Mesangial cell (primary cell): ENCODE measurements at places on chromosomes 3 and 15. TPM values are rescaled to one million over a fixed set of nuclear protein-coding genes. Genes with fewer than 3 reads are reported as not detected.

DBR1 gene
- total RNA-seq: 8.9 and 11.7 TPM in 2 replicates

PIK3CA gene
- 9.1 and 11.2 TPM in 2 replicates for total RNA-seq

CPLX3 gene
- not detected in 2 replicates for total RNA-seq

FAM107A gene
- 0.13 and 0.16 TPM in 2 replicates for total RNA-seq

SRGAP3 gene
- total RNA-seq: 0.33 and 2.8 TPM in 2 replicates

DPPA2 gene
- total RNA-seq: not detected in 2 replicates

PYGO1 gene
- 2.1 and 4.4 TPM in 2 replicates for total RNA-seq

AQP9 gene
- total RNA-seq: not detected in 2 replicates

KBTBD13 gene
- not detected in 2 replicates for total RNA-seq

PLS1 gene
- 10.4 and 10.8 TPM in 2 replicates for total RNA-seq

GOLGA8J gene
- total RNA-seq: not detected in 2 replicates

CKMT1A gene
- total RNA-seq: 0.63 TPM in 1 of 2 replicates, not detected in the other

CATSPER2 gene
- total RNA-seq: 0.25 and 0.33 TPM in 2 replicates

SERPINI2 gene
- total RNA-seq: not detected in 2 replicates

ECE2 gene
- not detected in 2 replicates for total RNA-seq

PARP15 gene
- 0.25 TPM in 1 of 2 replicates, not detected in the other for total RNA-seq

PDE8A gene
- 9.3 and 11.2 TPM in 2 replicates for total RNA-seq

TMEM207 gene
- total RNA-seq: not detected in 2 replicates

GOLGA8B gene
- total RNA-seq: 8.3 and 25.5 TPM in 2 replicates

CCR9 gene
- under 0.01 TPM in 1 of 2 replicates, not detected in the other for total RNA-seq

NTRK3 gene
- total RNA-seq: 0.13 TPM in 1 of 2 replicates, not detected in the other

CACNA2D2 gene
- 0.16 and 1.1 TPM in 2 replicates for total RNA-seq

MYLK gene
- 98.6 and 155 TPM in 2 replicates for total RNA-seq

KNG1 gene
- total RNA-seq: not detected in 2 replicates

LRRC34 gene
- total RNA-seq: 1.1 and 4.6 TPM in 2 replicates

TBC1D23 gene
- total RNA-seq: 10.9 and 12.7 TPM in 2 replicates

RUBCN gene
- total RNA-seq: 30.6 and 31.1 TPM in 2 replicates

SLC22A13 gene
- 0.13 and 0.16 TPM in 2 replicates for total RNA-seq

SNX22 gene
- total RNA-seq: under 0.01 and 0.25 TPM in 2 replicates

BRK1 gene
- 113 and 149 TPM in 2 replicates for total RNA-seq
